ENCODE measurements at places on chromosomes 2 and 18.

DNA sequence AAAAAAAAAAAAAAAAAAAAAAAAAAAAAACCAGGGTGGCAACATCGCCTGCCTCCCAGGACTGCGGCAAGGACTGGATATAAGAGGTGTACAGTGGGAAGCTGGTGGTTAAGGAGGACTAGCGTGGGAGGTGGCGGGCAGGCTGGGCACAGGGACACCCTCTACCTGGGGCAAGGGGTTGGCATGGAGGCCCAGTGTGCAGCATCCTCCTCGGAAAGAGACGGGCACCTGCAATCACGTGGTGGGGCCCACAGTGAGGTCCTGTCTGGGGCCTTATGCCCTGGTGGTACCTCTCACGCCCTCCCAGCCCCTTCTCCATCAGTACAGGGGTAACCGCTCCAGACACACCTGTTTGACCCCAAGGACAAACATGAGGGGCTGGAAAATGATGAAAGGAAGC lies 27.9 kb downstream of the PXDN start:
- no peak for DNase-seq

- no peak for DNase-seq
Observed at GRCh38 chr18:58604311-58604710, 24.6 kb downstream of the ALPK2 start.

GRCh38 chr2:208099682-208100470 lies 24.4 kb downstream of the CRYGD start:
- DNase-seq, result no peak

GRCh38 chr2:147500229-147500628 lies 344.6 kb upstream of the ACVR2A start:
- DNase-seq, result no peak

DNA sequence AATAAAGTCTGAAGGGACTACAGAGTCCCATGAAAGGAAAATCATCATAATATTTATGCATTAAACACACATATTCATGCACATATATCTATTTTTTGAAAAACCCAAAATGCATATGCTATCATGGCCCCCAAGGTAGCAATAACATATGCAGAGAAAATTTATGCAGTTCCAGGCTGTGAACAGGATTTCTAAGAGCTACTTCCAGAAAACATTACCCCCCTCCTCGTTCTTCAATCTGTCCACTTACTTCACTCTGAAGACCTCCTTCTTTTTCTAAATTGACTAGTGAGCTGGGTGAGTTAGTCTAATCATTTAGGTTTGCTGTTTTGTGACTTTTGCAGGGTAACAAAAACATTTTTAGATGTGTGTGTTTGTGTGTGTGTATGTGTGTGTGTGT lies 376.4 kb upstream of the ZEB2 start:
- no peak for DNase-seq

DNA sequence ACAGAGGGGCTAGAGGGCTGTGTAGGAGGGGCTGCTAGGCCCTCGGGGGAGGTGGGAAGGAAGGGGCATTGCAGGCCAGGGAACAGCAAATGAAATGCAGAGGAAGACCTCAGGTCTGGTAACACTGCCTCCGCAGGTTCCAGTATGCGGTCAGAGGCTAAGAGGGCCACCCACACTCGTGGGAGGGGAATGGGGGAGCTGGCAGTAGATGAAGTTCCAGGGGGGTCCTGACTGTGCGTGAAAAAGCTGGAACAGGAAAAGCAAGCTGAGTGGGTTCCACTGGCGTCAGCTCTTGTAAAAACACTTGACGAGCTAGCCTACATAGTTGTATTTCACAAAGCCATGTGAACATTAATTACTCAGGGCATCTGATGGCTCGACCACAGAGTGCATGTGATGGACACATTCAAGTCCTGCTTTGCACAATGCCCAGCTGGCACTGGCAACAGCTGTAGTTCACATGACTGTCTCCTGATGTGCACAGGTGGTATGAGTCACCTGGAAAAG lies 29.0 kb upstream of the PTPN4 start:
- DNase-seq, result no peak

Measured in activated T-helper 9 cell treated with anti-CD3 and anti-CD28 coated beads, Interleukin-2, amount 50 U/mL, for 16 hours (primary cell).